ENCODE measurements at places on chromosomes 3 and 15.

DNA sequence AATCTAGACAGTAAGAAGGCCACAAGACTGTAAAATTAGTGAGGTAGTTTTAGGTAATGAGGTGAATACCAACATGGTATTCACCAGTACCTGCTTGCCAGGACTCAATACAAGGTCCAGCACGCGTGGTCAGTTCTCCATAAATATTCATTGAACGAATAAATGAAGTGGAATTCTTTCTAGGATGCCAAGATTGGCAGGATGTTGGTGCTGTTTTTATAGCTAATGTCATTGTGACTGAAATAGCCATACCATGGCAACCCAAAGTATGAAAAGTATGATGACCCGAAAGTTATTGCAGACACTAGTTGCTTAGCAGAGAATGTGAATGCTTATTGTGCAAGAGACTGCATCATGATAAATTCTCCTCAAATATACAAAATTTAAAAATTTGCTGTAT is 307.2 kb downstream of the KCNH8 start:
- no peak for DNase-seq
- H3K36me3 ChIP-seq: no peaks in the 10 kb centered on the region
- no peak overlapping the region for H3K4me3 ChIP-seq
- no peaks in the 10 kb centered on the region for H3K4me1 ChIP-seq
- no peaks in the 10 kb centered on the region for H3K27me3 ChIP-seq
- H3K27ac ChIP-seq: no peak overlapping the region

- H3K4me3 ChIP-seq: no peak overlapping the region
- no peaks in the 10 kb centered on the region for H3K36me3 ChIP-seq
- no peaks in the 10 kb centered on the region for H3K4me1 ChIP-seq
- no peaks in the 10 kb centered on the region for H3K27me3 ChIP-seq
- no peak for DNase-seq
Observed at GRCh38 chr15:80586161-80586560, 108.9 kb upstream of the ABHD17C start.

DNA sequence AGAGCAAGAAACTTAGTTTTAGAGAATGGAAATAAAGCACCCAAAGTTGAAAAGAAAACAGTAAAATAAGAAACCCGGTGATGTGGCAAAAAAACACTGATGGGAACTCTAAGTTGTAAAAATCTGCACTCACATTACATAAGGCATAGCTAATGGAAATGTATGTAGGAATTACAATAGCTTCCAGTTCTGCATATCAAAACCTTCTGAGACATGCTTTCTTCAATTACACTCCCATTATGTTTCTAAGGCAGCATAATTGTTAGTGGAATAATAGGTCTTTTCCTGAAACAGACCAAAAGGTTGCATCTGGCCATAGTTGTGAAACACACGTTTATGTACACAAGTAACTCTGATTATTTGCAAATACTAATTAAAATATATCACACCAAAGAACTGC is 41.4 kb downstream of the SLC30A4 start:
- no peak overlapping the region for H3K4me3 ChIP-seq
- no peaks in the 10 kb centered on the region for H3K27me3 ChIP-seq
- no peak overlapping the region for H3K27ac ChIP-seq

DNA sequence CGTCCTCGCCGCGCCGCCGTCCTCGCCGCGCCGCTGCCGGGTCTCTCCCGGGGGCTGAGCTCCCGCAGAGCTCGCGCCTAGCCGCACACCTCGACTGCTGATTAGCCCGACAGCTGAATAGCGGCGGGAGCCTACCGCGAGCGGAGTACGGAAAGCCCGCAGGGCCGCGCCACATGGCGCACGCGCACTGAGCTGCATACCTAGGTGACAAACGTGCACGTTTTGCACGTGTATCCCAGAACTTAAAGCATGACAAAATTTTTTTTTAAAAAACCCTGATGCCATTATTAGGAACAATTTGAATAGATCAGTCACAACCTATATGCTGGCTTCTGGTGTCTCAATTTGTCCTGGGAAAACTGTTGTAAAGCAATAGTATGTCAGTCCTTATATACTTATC is at the start of gene GOLGA8A:
GOLGA8A (minus strand) TSS at position 122 of the 400 bp plus-strand sequence. CDS start 48,117 bp downstream, outside the sequence.
- H3K4me1 ChIP-seq: no peaks in the 10 kb centered on the region
- H3K27me3 ChIP-seq: no peaks in the 10 kb centered on the region

DNA sequence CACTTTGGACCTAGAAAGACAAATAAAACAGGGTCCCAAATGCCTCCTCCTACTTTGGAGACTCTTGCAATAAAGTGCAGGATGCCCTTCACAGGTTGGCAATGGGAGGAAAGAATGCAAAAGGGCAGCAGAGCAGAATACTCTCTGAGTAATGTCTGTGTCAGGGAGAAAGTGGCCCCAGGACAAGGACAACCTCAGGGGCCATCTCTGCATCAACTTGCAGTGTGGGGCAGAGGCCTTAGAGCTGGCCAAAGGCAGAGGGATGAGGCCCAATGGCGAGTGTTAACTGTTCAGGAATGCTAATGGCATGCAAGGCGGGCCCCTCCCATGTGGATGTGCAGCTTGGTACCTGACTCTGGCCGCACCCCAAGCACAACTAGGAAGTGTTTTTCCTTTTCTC is 8.4 kb downstream of the UPK1B start:
- H3K27me3 ChIP-seq: no peaks in the 10 kb centered on the region
- H3K27ac ChIP-seq: no peak overlapping the region
- DNase-seq: no peak

DNA sequence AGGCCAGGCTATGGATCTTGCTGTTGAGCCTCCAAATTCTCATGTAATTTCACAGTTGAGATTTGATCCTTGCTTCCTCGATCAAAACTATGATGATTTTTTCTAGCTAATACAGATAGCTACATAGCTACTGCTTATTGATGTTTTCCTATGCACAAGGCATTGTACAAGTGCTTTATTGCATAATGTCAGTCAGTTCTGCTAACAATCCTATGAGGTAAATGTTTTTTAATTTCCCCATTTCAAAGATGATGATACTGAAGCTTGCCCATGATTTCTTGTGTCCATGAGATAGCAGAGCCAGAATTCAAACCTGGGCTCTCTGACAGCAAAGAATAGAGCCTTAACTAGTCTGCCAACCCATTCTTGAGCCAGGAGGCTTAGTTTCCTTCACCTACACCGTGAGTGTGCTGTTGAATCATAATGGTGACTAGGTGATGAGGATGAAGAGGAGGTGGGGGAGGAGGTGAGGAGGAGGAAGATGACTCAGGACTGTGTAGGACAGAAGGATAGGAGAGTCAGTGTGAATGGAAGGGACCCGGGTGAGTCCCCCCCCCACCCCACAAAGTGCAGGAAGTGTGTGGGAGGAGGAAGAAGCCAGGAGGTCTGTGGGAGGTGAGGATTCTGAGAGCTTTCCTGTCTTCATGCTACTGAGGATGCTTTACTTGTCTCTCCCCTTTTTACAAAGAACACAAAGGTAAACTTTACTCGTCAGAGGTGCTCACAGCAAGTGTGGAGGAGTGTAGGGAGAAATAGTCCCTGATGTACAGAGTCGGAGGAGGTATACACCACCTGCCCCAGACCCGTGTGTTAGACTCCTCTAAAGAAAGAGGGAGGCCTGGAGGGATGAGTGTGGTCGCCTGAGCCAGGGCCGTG is 3.6 kb downstream of the TAGLN3 start:
- H3K27me3 ChIP-seq: no peaks in the 10 kb centered on the region
- DNase-seq: no peak
- no peak overlapping the region for H3K4me3 ChIP-seq
- no peak overlapping the region for H3K27ac ChIP-seq
- no peaks in the 10 kb centered on the region for H3K36me3 ChIP-seq
- peaks cover 5% of the 10 kb centered on the region for H3K4me1 ChIP-seq

DNA sequence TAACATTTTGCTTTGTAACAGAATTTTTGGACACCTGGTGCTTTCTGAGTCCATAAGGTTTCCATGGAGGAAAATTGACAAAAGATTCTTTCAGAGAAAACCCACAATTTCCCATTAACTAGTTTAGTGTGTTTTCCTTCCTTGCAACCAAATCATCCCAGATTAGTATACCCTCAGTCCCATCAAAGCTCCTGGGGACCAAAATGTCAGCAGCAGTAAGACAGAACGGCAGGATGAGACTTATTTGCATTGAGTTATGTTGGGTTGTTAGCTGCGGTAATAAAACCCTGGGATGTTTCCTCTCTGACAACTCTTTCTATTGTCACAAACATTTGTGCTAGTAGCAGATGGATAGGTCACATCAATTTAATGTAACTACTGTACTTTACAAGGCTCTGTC is 32.4 kb upstream of the VPS33B start:
- H3K4me1 ChIP-seq: no peaks in the 10 kb centered on the region
- H3K27me3 ChIP-seq: no peaks in the 10 kb centered on the region
- no peak overlapping the region for H3K27ac ChIP-seq
- H3K36me3 ChIP-seq: no peaks in the 10 kb centered on the region
- no peak for DNase-seq

- no peaks in the 10 kb centered on the region for H3K36me3 ChIP-seq
- no peak for DNase-seq
- no peak overlapping the region for H3K27ac ChIP-seq
- peaks cover 17% of the 10 kb centered on the region for H3K4me1 ChIP-seq
Observed at GRCh38 chr3:123809597-123809996, 74.5 kb downstream of the MYLK start.

DNA sequence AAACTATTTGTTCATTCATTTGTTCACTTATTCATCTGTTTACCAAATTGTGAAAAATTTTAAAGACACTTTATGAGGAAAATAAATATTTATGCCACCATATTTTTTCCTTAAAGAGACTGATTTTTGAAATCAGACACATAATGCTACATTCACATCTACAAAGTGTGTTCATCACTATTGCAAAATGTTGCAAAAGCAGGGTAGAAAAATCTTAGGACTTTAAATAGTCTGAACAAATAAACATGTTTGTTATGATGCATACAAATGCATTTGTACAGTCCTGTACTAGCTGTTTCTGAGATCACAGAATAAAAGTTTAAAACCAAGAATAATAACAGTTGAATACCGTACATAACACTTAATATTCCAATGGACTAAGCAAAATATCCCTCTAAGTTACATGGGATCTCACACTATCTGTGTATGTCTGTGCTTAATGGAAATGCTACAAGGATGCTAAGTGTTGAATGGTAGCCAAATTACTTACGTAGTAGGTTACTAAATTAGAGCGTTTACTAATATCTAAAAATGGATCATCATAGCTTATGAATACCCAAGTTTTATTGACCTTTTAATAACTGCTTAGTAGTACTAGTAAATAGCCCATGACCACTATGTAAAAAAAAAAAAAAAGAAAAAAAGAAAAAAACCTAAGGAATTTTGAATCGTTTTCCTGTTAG is 25.1 kb downstream of the ATP11B start:
- H3K4me3 ChIP-seq: no peak overlapping the region
- no peaks in the 10 kb centered on the region for H3K27me3 ChIP-seq
- peaks cover 1% of the 10 kb centered on the region for H3K4me1 ChIP-seq
- H3K27ac ChIP-seq: no peak overlapping the region

GRCh38 chr15:91988071-91988470 is 134.6 kb downstream of the SLCO3A1 start:
- H3K27ac ChIP-seq: no peak overlapping the region
- no peaks in the 10 kb centered on the region for H3K4me1 ChIP-seq
- H3K27me3 ChIP-seq: no peaks in the 10 kb centered on the region
- no peak for DNase-seq
- H3K36me3 ChIP-seq: no peaks in the 10 kb centered on the region
- H3K4me3 ChIP-seq: no peak overlapping the region

DNA sequence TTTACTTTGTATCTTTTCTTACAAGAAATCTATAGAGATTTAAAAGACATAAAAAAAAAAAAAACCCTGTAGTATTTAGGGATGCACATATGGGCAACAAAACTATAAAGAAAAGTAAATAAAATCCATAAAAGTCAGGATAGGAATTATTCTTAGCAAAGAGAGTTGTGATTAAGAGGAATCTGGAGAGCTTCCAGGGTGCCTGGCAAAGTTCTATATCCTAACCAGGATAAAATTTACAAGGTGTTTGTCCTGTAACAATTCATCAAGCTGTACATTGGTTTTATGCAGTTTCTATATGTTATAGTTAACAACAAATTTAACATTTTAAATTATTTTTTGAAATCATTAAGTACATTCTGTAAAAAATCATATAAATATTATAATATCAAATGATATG is 7.9 kb downstream of the SECISBP2L start:
- DNase-seq: no peak
- H3K4me3 ChIP-seq: no peak overlapping the region
- peaks cover 8% of the 10 kb centered on the region for H3K36me3 ChIP-seq

GRCh38 chr15:84734794-84735479 is 13.5 kb upstream of the ZNF592 start:
- no peak overlapping the region for H3K4me3 ChIP-seq
- peak; percentile 95 for DNase-seq
- H3K27ac ChIP-seq: peak overlapping the region; percentile 90

Measured in small intestine (tissue), 16 donors.